ENCODE measurements at places on chromosomes 12 and 14.

DNA sequence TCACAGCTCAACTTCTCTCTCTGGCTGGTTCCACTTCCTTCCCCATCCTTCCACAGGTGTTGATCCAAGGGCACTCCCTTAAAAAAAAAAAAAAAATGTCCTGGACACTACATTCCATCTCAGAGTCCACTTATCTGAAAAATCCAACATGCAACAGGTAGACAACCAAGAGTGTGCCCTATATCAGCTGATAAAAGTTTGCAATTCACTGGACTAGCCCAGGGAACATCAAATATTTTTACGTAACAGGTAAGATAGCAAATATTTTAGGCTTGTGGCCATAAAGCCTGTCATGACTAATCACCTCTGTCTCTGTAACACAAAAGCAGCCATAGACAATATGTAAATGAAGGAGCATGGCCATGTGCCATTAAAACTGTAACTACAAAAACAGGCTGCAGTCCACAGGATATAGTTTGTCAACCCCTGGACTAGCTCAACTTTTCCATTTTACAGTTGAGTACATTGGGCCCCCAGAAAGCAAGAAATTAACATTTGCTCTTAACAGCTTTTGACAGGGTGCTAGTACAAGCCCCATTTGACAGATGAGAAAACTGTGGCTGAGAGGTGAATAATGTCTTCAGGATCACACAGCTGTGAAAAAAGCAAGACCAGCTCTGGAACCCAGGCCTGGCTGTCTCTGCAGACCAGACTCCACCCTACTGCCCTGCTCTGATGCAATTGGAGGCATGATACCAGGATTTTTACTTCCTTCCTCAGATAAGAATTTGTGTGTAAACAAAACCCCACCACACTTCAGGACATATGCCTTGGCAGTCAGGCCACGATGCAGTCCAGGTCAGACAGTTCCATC lies 68.9 kb downstream of the CMKLR1 start:
- no peak for DNase-seq

- peak; percentile 11 for DNase-seq
Observed at GRCh38 chr12:97148941-97149559, 242.0 kb downstream of the NEDD1 start.

DNA sequence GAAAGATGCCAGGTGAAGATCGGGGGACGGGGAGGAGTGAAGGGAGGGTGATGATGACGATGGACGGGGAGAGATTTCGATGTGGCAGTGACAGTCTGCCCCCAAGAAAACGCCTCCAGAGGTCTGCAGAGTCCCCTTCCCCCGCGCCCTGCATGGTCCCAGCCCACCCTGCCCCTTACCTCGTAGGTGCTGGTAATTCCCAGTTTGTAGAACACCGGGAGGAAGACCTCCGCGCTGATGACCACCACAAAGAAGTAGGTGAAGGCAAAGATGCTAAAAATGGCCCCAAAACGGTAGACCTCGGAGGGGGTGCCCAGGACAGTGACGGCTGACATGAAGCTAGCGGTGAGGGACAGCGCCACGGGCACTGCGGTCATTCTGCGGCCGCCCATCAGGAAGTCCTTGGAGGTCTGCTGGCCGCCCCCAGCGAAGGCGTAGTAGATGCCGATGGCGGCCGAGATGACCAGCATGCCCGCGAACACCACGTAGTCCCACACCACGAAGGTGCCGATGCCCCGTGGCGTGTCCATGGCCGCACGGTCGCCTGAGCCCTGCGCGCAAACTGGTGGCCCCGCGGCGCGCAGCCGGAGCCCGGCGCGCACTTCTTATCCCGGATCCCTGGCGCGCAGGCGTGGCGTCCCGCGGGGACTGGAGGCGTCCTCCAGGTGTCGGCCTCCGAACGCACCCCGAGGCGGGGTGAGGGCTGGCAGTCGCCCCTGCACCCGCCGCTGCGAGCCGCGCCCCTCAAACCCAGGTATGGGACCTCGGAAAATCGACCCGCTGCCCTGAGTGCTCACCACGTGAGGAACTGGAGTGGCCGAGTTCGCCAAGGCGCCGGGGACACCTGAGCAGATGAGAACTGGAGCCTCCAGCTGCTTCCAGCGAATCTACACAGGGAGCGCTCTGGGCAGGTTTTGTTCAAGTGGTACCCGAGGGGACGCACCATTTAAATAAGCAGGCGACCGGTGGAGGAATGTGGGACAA lies at the start of gene SLC5A8:
Gene SLC5A8 (minus strand): TSS at position 920 of the 984 bp plus-strand sequence. CDS start 390 bp downstream, at position 530.
- DNase-seq = no peak

DNA sequence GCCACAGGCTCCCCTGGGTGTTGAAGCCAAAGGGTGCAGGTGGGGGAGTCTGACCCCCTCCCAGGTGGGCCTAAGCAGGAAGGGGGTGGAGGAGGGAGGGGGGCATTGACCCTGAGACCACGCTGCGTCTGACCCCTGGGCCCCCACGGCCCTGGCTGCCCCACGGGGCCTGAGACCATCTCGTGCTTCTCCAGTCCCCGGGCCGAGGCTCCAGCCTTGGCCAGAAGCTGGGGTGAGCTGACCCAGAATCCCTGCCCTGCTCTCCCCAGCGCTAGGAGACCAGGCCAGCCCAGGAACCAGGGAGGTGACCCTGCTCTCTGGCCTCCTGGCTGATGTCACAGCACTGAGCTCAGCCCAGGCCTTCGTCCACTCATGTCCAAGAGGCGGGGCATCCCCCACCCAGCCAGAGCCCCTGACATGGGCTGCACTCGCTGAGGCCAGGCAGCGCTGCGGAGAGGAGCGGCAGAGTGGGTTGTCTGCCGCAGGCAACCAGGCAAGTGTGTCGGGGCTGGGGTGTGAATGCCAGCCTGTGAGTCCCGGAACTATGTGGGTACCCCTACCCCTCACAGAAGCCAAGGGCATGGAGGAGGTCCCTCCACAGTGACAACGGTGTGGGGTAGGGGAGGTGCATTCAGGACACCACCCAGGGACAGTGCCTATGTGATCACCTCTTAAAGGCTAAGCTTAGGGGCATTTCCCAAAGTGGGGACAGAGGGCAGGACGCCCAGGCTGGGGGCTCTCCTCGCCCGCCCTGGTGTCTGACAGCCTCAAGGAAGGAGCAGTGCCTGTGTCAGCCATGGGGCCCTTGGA lies 6.3 kb downstream of the TRMT61A start:
- DNase-seq = no peak

DNA sequence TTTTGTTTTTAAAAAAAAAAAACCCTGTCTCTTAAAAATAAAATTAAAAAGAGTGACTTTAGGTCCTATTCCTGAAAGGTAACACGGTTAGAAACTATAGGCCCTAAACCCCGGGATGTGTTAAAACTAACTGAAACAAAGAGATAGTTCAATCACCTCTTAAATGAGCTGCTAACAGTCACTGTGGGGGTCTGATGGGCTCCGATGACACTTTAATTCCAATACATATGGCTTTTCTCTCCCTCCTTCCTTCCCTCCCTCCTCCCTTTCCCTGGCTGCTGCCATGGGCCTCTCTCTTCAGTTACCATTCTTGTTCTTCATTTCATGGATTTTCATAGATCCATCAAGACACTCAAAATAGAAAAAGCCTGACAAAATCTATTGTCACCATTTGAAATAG lies 76.6 kb downstream of the RNF34 start:
- no peak for DNase-seq

DNA sequence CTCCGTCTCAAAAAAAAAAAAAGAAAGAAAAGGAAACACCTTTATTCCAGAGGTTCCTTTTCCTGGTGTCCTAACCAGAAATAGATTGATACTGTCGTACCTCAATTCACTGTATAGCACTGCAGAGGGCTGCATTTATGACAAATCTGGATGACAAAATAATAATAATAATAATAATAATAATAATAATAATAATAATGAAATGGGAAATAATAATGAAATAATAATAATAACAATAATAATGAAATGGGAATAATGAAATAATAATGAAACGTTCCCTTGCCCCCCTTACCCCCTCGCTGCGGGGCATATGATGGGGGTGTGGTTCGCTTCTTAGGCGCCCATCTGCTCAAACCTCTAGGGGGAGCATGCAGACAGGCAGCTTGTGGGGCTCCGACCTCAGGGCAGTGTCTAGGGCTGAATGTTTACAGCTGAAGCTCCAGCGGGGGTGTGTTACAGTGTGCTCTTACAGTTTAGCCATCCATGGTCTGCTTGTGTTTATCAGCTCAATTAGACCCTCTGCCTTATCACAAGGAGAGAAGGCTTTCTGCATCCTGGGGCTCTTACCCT lies 1088.3 kb upstream of the SEL1L start:
- no peak for DNase-seq

GRCh38 chr14:99064262-99064954 lies 207.6 kb downstream of the BCL11B start:
- DNase-seq = no peak

DNA sequence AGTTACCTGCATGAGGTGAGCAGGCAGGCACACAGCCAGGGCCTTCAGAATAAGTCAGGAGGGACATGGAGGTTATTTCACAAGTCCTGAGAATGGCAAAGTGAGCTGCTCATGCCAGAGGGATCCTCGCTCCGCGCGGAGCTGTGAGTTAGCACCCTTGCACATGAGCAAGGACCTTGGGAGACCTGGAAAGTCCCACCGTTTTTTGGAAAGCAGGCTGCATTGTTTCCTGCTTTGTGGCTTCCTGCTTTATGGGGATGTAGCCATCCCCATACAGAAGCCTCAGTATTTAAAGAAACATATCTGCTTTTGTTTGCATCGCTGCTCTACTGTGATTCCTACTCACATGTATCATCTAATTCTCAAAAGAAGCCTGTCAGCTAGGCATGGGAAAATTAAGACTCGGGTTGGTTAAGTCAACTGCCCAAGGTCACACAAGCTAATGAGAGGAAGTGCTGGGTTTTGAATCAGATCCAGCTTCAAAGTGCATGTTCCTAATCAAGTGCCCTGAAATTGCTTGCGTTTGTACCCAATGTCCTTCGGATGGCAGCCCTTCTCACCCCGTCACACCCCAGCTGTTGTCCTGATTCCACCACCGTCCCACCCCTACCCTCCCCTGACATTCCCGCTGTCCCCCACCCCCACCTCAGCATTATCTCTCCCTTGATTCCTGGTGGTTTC lies 106.2 kb downstream of the CRACR2A start:
- DNase-seq = no peak

- DNase-seq = no peak
Observed at GRCh38 chr12:75354011-75354410, 19.5 kb downstream of the GLIPR1L1 start.

DNA sequence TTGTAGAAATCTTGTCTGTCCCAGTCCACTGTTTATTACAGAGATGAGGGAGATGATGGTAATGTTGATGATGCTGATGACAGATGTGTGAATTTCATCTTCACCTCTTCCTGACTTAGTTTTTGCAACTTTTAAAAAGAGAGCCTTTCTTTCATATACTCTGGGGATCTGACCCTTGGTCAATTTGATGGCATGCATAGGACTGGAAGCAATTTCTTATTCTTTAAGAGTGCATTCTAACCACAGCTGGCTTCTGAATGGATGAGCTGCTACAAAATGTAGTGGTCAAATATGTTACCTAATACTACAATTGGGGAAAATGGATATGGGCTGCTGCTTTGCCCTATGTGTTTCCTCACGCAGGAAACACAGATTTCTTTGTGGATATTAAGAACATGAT lies 80.8 kb downstream of the MYRFL start:
- DNase-seq = no peak

DNA sequence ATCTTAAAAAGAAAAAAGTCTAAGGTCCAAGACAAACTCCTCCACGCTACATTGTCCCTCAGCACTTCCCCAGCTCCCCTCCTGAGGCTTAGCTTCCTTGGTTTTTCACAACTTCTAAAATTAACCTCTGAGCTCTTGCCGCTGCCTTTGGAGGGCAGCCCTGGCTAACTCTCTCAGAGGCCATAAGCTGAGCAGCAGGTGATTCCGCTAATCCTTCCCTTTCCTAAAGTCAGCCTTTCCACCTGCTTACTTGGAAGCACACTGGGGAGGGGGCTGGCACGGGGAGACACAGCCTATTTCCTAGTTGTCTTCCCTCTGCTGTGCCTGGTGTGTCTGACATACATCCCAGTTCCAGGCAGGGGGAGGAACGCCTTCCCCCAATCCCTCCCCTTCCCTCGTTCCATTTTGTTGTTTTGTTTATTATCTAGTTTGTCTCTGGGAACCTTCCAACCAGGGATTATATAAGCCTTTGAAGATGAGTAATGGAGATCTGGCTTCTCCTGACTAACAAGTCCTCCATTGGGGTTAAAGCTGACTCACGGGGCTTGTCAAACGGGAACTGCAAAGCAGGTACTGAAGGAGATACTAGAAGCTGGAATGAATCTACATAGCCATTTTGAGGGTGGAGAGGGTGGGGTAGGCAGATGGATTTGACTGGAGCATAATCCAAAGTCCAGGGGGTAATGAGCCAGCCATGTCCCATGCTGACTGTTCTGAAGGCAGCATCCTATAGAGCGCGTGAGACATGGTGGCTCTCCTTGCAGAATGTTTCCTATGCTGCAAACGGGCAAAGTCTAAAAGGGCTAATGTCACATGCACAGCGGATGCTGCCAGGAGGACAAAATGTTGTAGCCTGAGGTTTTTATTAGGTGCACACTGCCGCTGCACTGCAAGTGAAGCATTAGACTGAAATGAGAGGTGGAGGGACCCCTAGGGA lies 230.8 kb downstream of the FOXN3 start:
- no peak for DNase-seq

- no peak for DNase-seq
Observed at GRCh38 chr12:92550254-92550653, 152.5 kb upstream of the PLEKHG7 start.

GRCh38 chr14:56412468-56413434 lies 166.8 kb upstream of the TMEM260 start:
- no peak for DNase-seq

- no peak for DNase-seq
Observed at GRCh38 chr12:52517005-52517835, 3.0 kb downstream of the KRT5 start.

GRCh38 chr14:65872536-65872935 lies 460.0 kb downstream of the FUT8 start:
- no peak for DNase-seq

- no peak for DNase-seq
Observed at GRCh38 chr12:22855456-22855855, 230.5 kb downstream of the ETNK1 start.

GRCh38 chr12:16788506-16789203 lies 182.7 kb upstream of the LMO3 start:
- no peak for DNase-seq

GRCh38 chr14:92981726-92982125 lies 58.8 kb downstream of the CHGA start:
- DNase-seq = no peak

- no peak for DNase-seq
Observed at GRCh38 chr14:35211067-35211466, 81.1 kb upstream of the PSMA6 start.

DNA sequence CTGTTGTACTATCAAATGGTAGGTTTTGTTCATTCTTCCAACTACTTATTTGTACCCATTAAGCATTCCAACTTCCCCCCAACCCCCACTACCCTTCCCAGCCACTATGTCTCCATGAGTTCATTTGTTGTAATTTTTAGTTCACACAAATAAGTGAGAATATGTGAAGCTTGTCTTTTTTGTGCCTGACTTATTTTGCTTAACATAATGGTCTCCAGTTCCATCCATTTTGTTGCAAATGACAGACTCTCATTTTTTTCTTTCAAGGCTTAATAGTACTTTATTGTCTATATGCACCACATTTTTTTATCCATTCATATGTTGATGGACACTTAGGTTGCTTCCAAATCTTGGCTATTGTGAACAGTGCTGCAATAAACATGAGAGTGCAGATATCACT lies 86.2 kb downstream of the ALG10B start:
- no peak for DNase-seq

- peak; percentile 9 for DNase-seq
Observed at GRCh38 chr12:88035907-88036289, 6.7 kb upstream of the C12orf50 start.

GRCh38 chr14:55662752-55663151 lies 82.7 kb downstream of the KTN1 start:
- DNase-seq = no peak
